Muscle of back (tissue), 13 donors: ENCODE measurements at places on chromosomes 7 and 10.
A peak's percentile ranks its signal among the peaks of the same experiment; 100 is the strongest.

- no peak for DNase-seq
Measured at GRCh38 chr7:68573271-68574005, 1024.8 kb upstream of the AUTS2 start.

DNA sequence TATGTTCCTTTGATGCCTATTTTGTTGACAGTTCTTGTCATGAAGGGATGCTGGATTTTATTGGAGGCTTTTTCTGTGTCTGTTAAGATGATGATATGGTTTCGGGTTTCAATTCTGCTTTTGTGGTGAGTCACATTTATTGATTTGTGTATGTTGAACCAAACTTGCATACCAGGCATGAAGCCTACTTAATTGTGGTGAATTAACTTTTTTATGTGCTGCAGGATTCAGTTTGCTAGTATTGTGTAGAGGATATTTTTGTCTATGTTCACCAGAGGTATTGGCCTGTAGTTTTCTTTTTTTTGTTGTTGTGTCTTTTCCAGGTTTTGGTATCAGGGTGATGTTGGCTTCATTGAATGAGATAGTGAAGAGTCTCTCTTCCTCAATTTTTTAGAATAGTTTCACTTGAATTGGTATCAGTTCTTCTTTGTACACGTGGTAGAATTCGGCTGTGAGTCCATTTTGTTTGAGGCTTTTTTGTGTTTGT is 345.9 kb downstream of the KIF20B start:
- DNase-seq: peak; percentile 0

- DNase-seq: no peak
Measured at GRCh38 chr7:17371671-17372524, 73.4 kb downstream of the AHR start.

- DNase-seq: no peak
Measured at GRCh38 chr10:132202070-132202970, 15.6 kb downstream of the DPYSL4 start.

DNA sequence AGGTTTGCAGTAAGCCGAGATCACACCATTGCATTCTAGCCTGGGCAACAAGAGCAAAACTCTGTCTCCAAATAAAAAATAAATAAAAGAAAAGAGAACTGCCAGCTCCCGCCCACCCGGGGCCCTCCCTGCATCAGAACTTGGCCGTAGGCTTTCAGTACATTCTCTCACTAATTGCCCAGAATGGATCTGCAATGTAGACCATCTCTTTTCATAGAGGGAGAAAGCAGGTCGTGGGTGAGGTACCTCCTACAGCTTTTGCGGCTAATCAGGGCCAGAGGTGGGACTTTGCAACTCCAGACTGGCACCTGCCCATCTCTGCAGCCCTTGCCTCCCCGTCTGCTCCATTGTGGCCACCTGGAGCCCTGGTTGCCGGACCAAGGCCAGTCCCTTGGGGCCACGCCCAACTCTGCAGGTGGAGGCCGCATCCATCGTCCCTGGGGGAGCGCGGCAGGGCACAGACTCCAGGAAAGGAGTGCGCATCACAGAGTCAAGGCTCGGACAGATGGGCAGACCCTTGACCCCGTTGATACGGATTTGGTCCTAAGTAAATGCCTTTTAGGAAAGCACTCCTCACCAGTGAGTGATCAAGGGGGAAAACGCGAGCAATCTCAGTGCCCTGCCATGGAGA is 179.1 kb upstream of the SH2B2 start:
- DNase-seq: no peak

GRCh38 chr7:43308913-43309705 is 196.7 kb downstream of the HECW1 start:
- DNase-seq: no peak

DNA sequence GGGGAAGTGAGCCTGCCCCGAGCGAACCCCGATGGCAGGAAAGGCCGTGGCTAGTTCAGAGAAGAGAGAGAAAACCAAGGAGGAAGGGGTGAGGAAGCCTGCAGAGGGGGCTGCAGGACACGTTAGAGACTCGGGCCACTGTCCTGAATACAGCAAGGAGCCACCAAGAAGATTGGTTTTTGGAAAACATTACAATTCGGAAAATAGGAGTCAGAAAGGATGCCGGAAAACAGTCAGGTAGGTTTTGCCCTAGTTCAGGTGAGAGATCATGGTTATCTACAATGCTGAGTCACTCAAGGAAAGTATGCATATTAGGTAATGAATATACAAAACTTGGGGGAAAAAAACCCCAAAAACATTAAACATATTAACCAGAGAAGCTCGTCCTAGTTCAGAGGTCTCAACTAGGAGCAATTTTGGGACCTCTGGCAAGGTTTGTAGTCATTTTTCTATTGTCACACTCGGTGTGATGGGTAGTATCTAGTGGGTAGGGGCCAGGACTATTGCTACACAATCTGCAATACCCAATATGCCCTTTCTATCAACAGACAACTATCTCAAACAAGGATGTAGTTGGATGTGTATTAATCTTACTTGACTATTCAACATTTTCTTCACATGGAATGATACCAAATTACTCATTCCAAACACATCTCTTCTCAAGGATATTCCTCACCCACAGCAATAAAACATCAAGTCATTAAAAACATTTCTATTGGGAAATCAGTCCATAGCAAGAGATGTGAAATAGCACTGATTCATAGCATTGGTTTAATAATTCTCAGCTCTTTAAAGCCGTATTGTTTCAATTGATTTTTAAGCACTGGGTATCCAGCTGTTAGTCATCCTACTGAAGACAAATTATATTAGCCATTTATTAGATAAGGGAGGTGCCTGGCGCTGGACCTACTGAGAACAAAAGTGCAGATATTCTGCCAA is 74.4 kb upstream of the RSU1 start:
- peak; percentile 39 for DNase-seq

DNA sequence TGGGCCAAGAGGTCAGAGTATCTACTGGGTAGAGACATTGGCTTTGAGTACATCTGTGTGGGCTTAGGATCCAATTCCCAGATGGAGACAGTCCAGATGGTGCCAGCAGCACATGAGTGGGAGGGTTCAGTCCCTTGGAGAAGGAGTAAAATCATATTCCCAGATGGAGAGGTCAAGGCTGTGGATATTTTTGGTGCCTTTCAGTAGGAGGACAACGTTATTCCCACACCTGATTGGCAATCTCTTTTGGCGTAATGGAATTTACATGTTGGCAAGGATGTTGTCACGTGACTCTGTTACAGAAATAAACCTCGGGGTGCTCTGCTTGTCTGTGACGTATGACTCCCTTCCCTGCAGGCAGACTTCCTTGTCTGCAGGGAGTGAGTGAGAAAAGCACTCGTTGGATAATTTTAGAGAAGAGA is 27.6 kb downstream of the NPS start:
- DNase-seq: peak; percentile 7

DNA sequence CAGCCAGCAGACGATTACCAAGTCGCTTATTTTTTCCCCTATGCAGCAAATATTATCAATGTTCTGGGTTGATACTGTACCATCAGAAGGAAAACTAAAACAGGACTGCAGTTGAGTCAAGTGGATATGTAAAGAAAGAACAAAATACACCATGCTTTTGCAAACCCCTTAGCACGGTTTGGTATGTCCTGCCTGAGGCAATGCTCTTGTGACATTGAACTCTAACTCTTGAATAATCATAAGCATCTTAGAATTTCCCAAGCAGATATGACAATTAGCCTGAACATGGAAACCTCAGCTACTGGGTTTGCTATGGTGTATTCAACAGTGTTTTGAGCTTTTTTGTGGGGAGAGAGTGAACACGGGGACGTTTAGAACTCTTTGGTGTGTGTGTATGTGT is 107.4 kb downstream of the ETV1 start:
- DNase-seq: no peak

DNA sequence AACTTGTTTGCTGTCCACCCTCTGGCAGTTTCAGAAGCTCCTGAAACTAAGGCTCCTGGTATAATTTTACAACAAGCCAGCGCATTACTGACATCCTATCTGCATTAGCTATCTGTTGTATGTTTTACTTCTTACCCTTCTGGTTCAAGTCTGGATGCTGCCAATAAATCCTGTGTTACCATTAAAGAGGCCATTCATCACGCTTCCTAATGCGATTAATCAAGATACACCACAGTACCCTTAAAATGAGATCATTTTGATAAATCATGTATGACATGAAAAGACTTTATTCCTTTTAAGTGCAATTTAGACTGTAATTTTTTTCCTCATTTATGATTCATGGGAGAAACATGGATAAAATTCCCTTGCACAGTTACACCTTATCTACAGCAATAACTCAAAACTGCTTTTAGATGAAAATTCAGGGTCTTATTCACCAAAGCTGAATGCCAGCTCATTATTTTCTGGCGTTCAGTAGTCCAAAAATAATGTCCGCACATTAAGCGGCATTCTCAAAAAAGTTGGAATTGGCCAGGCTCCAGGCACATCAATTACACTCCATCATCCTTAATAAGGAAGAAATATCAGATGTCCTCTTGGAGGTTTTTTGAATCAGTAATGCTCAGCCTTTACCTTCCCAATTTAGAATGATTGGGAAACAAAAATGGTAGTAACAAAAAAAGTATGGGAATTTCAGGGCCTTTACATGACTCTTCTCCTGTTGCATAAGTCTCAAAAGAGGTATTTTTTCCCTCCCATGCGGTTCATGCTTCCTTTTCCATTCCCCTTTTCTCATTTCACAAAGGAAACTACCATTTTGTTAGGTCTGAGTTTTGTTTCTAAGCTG is 878.5 kb downstream of the LRMDA start:
- DNase-seq: peak; percentile 90

DNA sequence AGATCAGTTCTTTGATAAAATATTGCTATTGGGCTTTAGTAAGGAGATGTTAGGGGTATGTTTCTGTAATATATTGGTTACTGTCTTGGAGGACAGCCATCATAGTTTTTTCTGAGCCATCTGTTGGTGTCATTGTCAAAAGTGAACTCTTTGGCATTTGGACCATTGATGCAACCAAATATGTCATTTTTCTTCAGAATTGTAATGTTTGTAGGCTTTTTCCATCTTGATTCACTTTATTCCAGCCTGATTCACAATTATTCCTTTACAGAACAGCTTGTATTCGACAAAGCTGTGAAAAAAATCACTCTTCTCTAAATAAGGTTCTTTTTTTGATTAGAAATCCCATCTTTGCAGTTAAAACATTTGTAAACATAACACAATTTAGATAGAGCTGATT is 37.4 kb downstream of the SMNDC1 start:
- no peak for DNase-seq

DNA sequence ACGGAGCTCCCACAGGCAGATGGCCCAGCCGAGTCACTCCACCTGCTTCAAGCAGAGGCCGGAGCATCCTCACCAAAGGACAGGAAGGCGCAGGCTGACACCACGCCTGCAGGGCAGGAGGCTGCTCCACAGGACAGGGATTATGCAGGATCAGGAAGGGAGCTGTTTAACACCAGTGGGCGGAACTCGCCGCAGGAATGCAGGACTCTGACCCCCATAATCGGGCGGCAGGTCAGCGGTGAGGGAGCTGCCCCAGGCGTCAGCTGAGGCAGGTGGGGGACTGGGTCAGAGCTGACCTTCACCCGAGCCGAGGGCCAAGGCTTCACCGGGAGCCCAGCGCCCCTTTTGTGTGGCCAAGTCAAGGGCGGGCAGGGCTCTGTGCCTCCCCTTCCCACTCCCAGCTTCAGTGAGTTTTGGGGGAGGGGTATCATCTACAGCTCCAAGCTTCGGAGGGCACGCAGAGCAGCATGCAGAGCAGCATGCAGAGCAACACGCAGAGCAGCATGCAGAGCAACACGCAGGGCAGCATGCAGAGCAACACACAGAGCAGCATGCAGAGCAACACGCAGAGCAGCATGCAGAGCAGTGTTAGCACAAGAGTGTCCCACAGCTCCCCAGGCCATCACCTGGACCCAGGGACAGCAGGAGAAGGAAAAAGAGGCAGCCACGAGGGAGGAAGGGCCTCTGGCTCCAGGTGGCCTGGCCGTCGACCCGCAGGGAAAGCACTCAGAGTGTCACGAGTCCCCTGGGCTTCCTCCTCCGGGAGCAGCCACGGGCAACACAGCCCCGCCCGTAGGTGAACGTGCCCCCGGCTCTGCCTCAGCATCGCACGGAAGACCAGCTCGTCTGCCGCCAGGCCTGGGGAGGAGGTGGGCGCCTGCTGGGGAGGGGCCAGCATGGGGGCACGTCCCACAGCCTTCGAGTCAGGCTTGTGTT is 151.7 kb upstream of the PPP2R2D start:
- no peak for DNase-seq

DNA sequence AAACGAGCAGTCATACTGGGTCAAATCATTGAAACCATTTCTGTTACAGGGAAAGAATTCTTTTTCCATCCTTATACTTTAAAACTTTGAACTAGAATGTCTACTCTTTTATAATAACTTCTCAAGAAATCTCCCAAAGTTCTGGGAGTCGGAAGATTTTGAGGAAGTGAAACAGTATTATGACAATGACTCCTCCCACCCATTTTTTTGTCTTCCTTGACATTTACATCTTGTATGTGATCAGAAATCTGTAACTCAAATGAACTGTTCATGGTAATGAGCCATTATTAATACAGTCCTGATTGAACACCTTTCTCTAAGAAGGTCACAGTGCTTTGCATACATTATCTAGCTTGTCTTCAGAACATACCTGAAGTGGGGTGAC is 227.4 kb downstream of the CELF2 start:
- no peak for DNase-seq
